HL-60 (cell line): ENCODE measurements at places on chromosomes 13 and 19.
A peak's percentile ranks its signal among the peaks of the same experiment; 100 is the strongest.

GRCh38 chr13:95698047-95698749, 21.3 kb downstream of the DNAJC3 start:
- DNase-seq, result no peak

- DNase-seq, result no peak
Observed at GRCh38 chr13:101384929-101385328, 31.4 kb downstream of the NALCN start.

GRCh38 chr13:36528105-36528504, 95.8 kb downstream of the CCNA1 start:
- DNase-seq, result no peak

GRCh38 chr19:14117668-14118164, at the start of gene PRKACA:
Gene PRKACA, minus strand, starts transcription at chr19:14117762. Its CDS starts 215 bp downstream, at chr19:14117547.
- DNase-seq, result peak; percentile 98

- DNase-seq, result no peak
Observed at GRCh38 chr19:31648347-31648746, 299.1 kb upstream of the TSHZ3 start.

GRCh38 chr19:8088752-8089663, 36.4 kb downstream of the CCL25 start:
- DNase-seq, result no peak

DNA sequence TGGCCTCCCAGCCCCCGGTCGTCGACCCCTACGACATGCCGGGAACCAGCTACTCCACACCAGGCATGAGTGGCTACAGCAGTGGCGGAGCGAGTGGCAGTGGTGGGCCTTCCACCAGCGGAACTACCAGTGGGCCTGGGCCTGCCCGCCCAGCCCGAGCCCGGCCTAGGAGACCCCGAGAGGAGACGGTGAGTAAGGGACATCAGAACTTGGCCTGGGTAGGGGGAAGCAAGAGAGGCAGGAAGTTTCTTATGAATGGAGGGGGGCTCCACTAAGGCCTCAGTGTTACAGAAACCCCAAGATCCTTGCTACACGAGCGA, 2.9 kb downstream of the FOSB start:
- no peak for DNase-seq

GRCh38 chr13:30816736-30817135, 81.4 kb downstream of the ALOX5AP start:
- DNase-seq, result peak; percentile 20

GRCh38 chr13:52827839-52828238, 20.6 kb downstream of the PCDH8 start:
- DNase-seq, result no peak

- no peak for DNase-seq
Observed at GRCh38 chr19:35645680-35646511, 2.2 kb upstream of the COX6B1 start.

GRCh38 chr13:104678161-104678560, 1611.9 kb upstream of the SLC10A2 start:
- DNase-seq, result no peak

GRCh38 chr13:103406967-103407366, 340.8 kb upstream of the SLC10A2 start:
- no peak for DNase-seq

DNA sequence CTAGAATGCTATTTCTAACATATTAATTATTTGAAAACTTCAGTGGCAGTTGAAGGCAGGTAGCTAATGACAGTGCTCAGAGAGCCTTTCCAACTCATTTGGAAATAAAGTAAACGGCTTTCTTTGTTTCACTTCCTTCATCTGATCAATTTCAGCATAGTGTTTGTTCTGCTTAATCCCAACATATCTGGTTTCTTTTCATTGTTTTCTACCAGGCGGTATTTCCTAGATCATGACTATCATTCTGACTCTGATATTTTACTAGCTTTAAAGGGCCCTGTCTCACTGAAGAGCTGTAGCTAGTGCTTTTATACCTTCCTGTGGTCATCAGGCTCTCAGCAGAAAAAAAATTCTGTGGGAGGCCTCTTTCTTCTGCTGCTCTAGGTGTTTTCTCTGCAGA, 178.6 kb downstream of the RBM26 start:
- no peak for DNase-seq

DNA sequence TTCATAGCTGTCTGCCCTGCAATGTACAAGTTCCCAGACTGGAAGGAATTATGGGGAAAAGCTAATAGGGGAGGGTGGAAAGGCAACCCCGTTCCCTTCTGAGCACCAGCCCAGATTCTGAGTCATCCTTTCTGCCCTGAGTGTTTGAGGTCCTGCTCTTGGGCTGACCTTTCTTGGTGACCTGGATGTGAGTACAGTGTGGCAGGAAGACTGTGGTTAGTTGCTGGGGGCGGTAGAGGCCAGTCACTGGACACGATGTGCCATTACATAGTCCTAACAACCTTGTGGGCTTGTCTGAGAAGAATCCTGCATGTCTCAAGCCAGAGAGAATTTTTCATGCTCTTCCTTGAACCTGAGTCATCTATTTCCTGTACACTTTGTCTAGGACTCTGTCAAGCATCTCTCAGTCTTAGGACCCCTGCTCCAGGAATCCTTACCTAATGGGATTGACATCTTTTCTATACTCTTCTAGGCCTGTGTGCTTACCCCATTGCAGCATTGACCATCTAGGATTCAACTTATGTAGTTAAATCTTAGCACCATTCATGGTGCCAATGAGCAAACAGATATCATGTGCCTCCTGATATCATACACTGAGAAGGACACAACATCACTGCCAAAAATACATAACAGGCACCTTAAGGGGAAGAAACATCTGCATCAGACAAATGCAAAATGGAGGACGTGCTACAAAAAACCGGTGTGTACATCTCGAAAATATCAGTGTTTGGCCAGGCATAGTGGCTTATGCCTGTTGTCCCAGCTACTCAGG, 8.1 kb upstream of the ANGPTL4 start:
- peak; percentile 49 for DNase-seq

DNA sequence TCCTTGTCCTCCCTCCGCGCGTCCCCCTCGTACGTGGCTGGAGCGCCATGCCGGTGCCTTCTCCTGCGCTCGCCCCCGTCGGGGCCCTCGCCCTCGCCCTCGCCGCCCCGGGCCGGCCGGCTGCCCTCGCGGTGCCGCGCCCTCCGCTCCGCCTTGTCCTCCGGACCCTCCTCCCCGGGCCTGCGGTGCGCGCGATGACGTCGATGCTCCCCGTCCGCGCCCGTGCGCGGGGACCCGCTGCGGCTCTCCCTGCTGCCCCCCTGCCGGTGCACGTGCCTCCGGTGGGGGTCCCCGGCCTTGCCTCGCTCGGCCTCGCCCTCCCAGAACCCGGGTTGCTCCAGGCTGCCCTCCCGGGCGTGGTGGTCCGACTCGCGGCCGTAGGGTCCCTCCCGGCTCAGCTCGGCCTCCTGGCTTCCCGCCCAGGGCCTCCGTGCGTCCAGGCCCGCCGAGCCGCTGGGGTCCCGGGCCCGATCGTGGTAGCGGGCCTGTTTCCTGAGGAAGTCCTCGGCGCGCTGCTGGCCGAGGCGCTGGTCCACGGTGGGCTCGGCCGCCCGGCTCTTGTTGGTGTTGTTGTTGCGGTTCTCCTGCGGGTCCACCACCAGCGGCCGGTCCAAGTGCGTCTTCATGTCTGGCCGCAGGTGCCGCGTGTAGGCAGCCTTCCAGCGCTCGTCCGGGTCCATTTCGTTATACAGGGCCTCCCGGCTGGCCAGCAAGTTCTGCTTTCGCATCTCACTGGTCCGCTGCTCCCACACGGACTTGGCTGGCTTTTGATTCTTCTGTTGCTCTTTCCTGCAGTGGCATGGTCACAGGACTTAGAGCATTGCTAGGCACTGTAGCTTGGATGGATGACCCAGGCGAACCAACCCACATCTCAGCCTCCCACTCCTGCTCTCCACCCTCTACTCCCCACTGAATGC, 148.6 kb downstream of the IER2 start:
- DNase-seq, result no peak

GRCh38 chr19:1354970-1355567, 28.6 kb upstream of the NDUFS7 start:
- DNase-seq, result no peak

- DNase-seq, result no peak
Observed at GRCh38 chr13:24648983-24649687, 31.1 kb upstream of the ATP12A start.

- no peak for DNase-seq
Observed at GRCh38 chr13:108313382-108313781, 43.9 kb downstream of the TNFSF13B start.

DNA sequence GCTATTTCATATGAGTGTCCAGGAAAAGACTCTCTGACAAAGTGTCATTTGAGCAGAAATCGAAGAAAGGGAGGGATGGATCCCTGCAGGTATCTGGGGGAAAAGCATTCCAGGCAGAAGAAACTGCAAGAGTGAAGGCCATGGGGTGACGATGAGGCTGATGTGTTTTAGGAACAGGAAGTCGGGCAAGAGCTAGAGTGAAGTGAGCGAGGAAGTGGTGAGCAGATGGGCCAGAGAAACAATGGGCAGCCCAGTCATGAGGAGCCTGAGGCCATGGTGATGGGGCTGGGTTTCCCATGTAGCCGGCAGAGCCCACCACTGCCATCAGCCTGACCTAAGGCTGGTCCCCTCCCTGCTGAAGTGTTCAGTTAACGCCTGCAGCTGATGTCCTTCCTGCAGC, 150.2 kb downstream of the TNFSF13B start:
- DNase-seq, result peak; percentile 60

DNA sequence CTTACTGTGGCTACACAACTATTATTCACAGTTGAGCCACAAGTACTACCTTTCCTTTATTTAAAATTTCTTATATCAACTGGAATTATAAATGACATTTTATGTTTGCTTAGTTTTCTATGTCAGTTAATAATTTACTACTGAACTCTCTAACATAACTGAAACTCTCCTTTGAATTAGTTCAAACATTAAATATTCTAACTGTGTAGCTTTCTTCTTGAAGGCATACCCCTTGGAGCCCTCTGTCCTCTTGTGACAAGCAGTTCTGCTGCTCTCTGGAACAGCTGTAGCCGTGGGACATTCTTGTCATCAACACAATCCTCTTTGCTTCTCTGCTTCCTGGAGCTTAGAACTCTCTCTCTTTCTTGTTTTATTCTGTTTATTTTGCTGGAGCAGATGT, 244.8 kb downstream of the NHLRC3 start:
- no peak for DNase-seq

- no peak for DNase-seq
Observed at GRCh38 chr13:98440390-98441055, 136.4 kb downstream of the STK24 start.

- no peak for DNase-seq
Observed at GRCh38 chr13:111620586-111620985, 300.1 kb downstream of the TEX29 start.

DNA sequence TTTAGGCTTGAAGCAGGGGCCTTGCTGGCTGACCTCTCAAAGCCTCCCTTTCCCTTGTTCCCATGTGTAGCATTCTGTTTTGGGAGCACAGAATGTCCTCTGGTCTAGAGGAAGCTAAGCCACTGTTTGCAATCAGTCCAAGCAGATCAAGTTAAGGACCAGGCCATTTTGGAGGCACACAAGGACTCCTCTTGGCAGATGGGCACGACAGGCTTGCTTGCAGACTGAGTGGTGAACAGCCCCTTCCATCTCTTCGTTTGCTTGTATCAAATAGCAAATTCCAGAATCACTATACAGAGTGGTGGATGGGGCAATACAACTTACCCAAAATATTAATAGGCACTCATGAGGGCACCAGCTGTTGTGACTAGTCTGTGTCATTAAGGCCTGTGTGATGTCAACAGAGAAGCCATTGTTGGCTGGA, 215.5 kb upstream of the SERP2 start:
- no peak for DNase-seq

DNA sequence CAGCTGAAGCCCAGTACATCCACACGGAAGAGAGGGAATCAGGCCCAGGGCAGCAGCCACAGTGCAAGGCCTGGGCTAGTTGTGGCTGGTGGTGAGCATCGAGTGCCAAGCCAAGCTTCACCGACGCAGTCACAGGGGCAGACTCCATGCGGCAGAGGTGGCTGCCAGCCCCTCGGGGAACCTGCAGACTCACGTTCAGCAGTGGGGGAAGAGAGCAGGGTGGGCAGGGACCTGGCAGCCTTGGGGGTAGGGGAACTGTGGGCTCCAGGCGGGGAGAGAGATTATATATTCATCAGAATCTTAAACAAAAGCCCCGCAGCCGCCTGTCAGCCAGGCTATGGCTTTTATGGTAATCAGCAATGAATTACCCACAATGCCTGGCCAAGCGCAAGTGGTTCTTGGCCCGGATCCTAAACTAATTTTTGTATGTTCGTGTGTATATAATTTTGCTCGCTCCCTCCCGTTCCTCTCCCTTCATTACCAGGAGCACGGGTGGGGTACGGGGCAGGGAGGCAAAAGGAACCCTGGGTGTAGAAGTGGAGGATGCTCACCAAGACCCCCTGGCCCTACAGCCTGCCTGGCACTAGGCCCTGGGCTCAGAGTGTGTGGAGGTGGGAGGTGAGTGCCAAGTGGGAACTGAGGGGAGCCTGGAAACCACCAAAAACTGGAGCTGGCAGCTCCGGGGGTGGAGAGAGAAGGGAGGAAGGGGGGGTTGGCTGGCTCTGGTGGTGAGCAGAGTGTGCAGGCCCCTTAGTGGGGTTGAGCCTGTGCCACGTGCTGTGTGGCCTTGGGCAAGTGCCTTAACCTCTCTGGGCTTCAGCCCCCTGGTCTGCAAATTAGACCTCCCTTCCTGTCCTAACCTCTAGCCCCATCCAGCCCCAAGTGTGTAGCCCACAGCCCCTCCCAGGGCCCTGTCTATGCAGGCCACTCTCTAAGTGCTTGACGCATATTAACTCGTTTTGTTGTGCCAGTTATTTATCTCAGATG, 31.9 kb downstream of the PTPRS start:
- DNase-seq, result no peak

GRCh38 chr19:10550336-10550735, 6.6 kb downstream of the ATG4D start:
- DNase-seq, result no peak

GRCh38 chr19:40974633-40975037, 16.4 kb upstream of the CYP2B6 start:
- DNase-seq, result peak; percentile 60

DNA sequence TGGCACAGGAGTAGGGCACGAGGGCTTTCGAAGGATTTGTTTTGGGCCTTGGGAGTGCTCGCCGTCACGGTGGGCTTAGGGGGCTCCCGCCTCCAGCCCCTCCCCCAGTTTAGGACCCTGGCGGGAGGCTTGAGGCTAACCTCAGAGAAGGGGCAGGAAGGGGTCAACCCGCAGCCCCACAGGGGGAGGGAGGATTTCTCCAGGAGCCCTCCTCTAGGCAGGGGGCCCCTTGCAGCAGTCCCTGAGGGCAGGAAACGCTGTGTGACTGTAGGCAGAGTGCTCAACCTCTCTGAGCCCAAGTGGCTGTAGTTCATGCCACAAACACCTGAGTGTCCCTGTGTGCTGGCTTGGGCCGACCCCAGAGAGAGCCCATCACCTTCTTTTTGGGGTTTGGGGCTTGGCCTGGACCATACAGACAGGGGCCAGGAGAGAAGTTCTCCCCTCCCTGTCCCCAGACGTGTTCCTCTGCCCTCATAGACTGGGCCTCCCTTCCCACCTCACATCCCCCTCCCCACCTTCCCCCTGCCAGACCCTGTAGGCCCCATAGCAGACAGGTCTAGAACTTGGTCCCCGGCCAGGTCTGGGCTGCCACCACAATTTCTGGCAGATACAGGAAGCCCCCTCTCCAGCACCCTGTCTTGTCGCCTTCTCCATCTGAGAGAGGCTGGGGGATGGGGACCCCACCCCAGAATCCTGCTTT, 8.1 kb downstream of the ISYNA1 start:
- DNase-seq, result no peak
